ENCODE measurements at places on chromosomes 16 and 17.

- no peak for DNase-seq
Observed at GRCh38 chr16:75075688-75076268, 40.8 kb downstream of the LDHD start.

- no peak for DNase-seq
Observed at GRCh38 chr17:8001976-8002720, at the start of gene GUCY2D. Gene GUCY2D (plus strand): TSS chr17:8002615. CDS start chr17:8003048, 433 bp downstream.

- DNase-seq, result no peak
Observed at GRCh38 chr16:26050472-26050871, 358.7 kb downstream of the HS3ST4 start.

- DNase-seq, result no peak
Observed at GRCh38 chr16:23754594-23755483, at the start of gene CHP2. Gene CHP2 (plus strand): TSS chr16:23755026. CDS start chr16:23755050, 24 bp downstream.

GRCh38 chr17:33941744-33942143, 313.3 kb upstream of the CCL2 start:
- no peak for DNase-seq

GRCh38 chr16:68059804-68060203, 25.4 kb upstream of the NFATC3 start:
- no peak for DNase-seq

DNA sequence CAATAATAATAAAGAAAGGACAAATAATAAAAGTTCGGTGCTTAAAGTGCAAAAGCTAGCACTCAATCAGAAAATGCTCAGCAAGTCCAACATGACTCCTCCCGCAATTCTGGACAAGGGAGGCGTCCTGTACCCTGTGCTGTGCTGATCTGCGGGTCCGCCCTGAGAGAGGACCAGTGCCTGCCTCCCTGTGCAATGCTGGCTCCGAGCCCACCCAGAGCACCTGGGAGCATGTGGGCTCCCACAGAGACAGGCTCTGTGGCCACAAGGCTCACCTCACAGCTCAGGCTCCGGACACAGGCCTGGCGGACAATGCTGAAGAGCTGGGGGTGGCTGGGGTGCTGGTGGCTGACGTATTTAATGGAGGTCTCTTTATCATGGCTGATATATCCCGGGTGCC, 11.1 kb downstream of the FLCN start:
- no peak for DNase-seq

DNA sequence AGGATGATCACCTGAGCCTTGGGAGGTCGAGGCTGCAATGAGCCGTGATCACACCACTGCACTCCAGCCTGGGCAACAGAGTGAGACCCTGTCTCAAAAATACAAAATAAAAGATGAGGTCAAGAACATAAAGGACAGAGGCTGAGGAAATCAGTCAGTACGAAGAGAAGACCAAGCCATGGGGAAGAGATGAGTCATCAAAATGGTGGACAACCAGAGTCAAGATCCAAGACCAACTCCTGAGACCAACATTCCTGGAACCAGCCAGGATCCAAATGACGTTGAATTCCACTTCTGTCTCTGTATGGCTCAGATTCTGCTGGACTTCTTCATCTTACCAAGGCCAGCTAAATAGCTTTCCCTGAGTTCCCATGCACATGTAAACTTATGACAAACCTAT, 44.8 kb upstream of the NOG start:
- no peak for DNase-seq

DNA sequence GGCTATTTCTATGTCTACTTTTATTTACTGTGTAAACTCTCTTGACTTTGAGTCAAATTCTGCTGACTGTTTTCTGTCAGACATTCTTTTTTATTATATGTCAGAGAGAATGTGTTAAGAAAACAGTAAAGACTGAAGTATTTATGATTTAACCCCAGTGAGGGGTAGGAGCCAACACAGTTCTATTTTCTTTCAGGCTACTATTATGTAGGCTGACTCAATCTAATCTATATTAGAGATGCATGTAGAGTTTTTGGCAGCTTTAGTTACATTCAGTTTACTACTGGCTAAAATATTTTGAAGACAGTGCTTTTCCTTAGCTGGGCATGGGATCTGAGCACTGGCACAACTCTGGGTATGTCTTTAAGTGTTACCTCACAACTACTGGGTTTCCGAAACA, 1108.0 kb downstream of the CDH11 start:
- DNase-seq, result no peak

- DNase-seq, result no peak
Observed at GRCh38 chr16:8493972-8494371, 96.3 kb downstream of the TMEM114 start.

GRCh38 chr16:30369091-30369937, 980 bp downstream of the TBC1D10B start:
- DNase-seq, result no peak

GRCh38 chr17:33023790-33024189, 32.1 kb downstream of the SPACA3 start:
- no peak for DNase-seq

- DNase-seq, result no peak
Observed at GRCh38 chr16:10097271-10097670, 85.0 kb downstream of the GRIN2A start.

- no peak for DNase-seq
Observed at GRCh38 chr16:53029971-53030370, 22.7 kb downstream of the CHD9NB start.

- no peak for DNase-seq
Observed at GRCh38 chr17:40510328-40510648, 8.9 kb upstream of the TNS4 start.

DNA sequence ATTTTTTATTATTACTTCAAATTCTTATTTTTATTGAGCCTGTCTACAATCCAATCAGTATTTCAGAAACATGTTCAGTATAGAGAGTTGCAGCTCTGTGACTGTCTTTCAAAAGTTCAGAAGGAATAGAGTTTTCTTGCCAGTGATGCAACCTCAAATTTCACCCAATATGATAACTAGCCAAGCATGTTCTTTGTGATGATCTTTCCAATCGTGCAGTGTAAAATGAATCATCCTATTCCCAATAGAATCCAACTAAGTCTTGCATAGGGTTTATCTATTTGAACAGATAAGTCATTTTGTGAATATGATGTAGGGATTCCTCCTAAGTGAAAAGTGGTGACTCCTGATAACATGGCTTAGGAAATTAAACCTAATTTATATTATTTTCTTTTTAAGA, 937.8 kb downstream of the KCNJ2 start:
- DNase-seq, result no peak

GRCh38 chr16:2226918-2227317, 3.5 kb downstream of the E4F1 start:
- no peak for DNase-seq

DNA sequence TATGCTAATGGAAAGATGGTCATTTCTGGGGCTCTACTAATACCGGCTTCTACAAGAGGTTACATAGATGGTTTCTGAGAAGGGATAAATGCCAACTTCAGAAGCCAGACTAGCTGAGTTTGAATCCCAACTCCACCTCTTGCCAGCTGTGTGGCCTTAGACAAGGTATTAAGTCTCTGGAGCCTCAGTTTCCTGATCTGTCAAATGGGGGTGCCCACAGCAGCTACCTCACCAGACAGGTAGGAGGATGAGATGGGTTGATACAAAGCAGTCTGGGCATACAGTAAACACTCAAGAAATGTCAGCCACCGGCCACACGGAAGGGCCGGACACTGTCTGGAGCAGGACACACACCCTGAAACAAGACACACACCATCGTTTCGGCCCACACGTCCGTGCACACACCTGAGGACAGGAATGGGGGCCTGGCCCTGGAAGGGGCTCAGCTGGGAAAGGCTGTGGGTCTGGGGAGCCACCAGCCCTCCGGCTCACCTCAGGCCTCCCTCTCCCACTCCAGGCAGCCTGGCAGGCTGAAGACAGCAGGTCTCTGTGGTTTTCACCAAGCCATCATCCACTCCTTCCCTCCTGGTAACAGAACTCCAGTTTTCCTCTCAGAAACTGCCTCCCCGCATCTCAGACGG, 5.5 kb downstream of the KNOP1 start:
- no peak for DNase-seq

DNA sequence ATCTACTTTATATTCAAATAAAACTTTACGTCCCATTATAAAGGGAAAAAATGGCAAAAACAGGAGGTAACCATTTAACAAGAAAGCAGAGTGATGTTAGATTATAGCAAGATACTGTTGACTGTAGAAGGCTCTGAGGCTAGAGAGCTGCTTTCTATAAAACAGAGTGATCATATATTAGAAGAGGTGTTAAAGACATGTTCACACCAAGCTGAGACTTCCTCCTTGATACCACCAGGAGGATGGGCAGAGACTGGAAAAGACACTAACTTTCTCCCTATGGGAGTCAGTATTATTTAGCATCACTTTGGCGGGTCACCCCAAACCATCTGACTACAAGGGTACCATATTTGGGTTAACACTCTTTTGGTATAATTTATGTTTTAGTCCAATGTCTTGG, 687 bp upstream of the CIITA start:
- DNase-seq, result no peak

DNA sequence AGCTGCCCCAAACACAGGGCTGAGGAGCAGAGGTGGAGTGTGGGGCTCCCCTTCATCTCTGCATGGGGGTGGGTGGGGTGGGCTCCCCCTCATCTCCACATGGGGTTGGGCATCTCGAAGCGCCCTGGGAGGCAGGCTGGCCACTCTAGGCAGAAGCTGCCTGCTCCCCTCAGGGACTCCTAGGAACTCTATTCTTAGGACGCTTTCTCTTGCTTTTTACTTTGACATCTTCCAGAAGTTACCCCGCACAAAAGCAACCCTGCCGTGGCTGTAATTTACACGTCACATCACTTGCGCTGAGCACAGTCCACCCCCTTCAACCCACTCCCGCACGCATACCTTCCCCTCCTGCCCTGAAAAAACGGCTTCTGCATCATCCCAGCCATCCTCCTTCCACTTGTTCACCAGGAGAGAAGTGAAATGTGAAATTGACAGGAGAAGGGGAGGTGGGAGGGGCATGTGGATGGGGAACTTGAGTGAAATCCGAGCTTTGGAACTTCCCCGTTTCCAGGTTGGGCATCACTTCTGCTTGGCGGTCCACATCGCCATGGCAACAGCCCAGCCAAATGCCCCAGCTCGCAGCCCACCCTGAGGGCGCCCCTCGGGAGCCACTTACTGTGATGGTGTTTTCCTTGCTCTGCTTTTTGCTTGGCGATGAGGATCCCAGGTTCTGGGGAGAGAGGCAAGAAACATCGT, 53.7 kb upstream of the RCVRN start:
- DNase-seq, result no peak

GRCh38 chr17:81429821-81430551, 34.7 kb downstream of the BAHCC1 start:
- no peak for DNase-seq

DNA sequence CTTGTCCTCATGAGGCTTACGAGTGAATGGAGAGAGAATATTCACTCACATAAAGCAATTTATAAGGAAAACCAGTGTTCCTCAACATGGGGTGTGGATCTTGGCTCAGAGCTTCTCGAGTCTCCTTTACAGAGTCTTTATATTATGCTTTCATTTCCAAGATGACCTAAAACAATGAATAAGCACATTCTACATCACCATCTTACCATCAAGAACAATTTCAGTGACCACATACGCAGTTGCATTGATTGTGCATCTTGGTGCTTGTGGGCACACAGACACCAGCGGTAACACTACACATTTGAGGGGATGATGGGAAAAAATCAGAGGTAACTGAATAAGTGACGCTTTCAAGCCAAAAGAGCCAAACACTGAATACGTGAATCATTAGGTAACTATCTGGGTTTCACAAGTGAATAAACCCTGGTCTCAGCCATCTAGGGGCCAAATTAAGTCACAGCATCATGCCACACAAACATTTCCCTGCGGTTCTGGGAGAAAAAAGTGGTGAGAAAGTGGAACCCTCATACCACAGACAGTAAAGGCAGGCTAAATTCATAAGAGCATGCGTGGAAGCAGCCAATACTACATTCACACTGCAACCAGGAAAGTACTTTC, 9.4 kb downstream of the CWC25 start:
- DNase-seq, result no peak

DNA sequence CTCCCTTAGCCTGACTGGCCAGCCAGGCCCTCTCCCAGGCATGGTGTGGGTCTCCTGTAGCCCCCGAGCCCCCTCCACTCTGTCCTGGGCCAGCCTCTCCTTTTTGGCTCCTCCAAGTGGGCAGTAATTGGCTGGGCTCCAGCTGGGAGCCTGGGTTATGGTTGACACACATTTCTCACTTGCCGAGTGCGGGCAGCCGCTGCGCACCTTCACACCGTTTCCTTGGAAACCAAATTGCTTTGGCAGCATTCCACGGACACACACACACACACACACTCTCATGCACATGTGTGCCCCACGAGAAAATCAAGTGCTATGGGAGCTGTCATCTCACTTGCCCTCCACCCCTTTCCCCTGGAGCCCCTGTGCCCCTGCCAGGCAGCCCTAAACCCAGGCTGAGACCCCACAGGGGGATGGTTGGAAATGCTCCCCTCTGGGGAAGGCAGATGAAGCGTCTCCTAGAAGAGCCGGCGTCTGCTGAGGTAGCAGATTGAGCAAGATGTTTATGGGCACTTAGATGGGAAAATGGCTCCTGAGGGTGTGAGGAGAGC, 402.7 kb upstream of the TNRC6C start:
- no peak for DNase-seq
